ENCODE measurements at places on chromosomes 12 and 14.

- peak; percentile 80 for DNase-seq
These were observed 204.3 kb downstream of the AEBP2 start for GRCh38 chr12:19643635-19644034.

GRCh38 chr14:36702474-36702873 lies 40.8 kb downstream of the PAX9 start:
- no peak for DNase-seq

GRCh38 chr14:105207460-105207901 lies 26.4 kb upstream of the NUDT14 start:
- DNase-seq = no peak

GRCh38 chr14:77618381-77618970 lies 2.0 kb upstream of the SPTLC2 start:
- DNase-seq = no peak

DNA sequence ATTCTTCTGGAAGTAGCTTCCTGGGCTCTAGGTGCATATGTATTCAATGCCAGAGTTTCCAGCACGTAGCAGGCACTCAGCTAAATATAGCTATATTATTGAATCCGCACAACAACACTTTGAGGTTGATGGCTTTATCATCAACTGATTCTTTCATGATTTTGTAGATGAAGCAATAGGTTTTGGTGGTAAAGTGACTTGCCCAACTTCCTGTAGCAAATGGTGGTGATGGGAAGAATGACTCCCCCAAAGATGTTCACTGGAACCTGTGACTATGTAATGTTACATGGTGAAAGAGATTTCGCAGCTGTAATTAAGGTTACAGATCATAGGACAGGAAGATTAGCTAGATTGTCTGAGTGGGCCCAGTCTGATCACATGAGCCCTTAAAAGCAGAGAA lies 3.2 kb downstream of the TDRD9 start:
- peak; percentile 16 for DNase-seq

DNA sequence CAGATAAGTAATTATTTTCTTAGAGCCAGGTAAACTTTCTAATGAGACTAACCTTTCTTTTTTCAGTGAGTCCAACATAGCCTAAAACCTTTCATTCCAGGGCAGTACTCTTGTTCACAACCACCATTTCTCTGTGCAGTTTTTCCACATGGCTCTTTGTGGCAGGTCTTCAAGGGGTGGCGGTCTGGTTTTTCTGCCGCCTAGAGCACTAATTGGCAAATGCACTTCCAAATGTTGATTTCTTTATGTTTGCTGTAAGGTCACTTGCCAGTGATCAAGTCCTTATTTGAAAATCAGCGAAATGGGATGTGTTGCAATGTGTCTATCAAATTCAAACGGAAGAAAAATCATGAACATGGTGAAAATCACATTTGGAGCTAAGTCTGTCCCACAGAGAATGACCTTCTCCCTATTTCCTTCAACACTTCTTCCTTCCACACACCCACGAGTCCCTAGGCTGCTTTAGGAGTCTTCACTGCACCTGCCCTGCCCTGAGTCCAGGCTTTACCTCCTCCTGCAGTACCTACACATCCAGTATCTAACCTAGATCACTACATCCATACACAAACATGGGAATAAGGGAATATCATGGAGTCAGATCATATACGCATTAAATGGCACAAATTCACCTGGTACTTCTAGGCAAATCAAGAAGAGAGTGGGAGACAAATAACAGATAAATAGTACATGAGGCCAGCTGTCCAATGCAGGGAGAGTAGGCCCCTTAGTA lies 1.9 kb downstream of the SRGAP1 start:
- no peak for DNase-seq

GRCh38 chr14:68607081-68607866 lies 185.6 kb downstream of the ZFP36L1 start:
- DNase-seq = peak; percentile 77

DNA sequence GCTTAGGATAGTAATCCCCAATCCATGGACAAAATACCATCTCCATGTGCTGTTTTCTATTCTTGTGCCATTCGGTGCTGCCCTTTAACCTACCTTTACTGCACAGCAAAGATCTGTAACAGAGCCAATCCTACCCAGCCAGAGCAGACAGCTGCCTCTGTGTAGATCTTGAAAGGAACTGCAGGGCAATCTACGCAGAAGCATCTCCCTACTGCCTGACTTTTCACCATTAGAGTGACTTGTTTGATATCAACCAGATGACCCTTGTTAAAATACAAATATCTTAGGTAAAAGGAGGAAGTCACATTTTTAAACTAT lies 33.9 kb upstream of the PPM1A start:
- DNase-seq = no peak

Data from amniotic epithelial cell (primary cell).